Activated CD8-positive, alpha-beta memory T cell treated with anti-CD3 and anti-CD28 coated beads for 1 hour (primary cell): ENCODE measurements at places on chromosomes 5 and 9.

DNA sequence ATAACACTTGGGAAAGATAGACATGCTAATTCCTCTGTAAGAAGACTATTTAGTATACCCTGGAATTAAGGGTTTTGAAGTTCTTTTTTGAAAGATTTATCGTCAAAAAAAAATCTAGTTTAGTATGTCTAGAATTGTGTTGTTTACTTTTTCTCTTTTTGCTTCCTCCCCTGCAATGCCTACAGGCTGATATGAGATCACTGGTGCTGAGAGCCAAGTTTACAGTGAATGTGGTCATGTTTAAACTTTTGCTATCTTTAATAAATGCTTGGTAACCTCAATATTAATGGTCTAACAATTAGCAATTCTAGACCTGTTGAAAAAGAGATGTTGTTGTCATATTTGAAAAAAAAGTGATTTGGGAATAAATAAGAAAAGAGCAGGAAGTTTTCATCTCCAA lies 86.1 kb downstream of the CWC27 start:
- DNase-seq = no peak

- DNase-seq = no peak
Measured at GRCh38 chr5:143426437-143426991, 23.0 kb upstream of the NR3C1 start.

GRCh38 chr9:99034149-99034548 lies 70.8 kb upstream of the TGFBR1 start:
- no peak for DNase-seq

- DNase-seq = no peak
Measured at GRCh38 chr9:100919506-100919905, 109.0 kb upstream of the PLPPR1 start.

GRCh38 chr5:141637123-141637766 lies 448 bp downstream of the RELL2 start:
- no peak for DNase-seq

DNA sequence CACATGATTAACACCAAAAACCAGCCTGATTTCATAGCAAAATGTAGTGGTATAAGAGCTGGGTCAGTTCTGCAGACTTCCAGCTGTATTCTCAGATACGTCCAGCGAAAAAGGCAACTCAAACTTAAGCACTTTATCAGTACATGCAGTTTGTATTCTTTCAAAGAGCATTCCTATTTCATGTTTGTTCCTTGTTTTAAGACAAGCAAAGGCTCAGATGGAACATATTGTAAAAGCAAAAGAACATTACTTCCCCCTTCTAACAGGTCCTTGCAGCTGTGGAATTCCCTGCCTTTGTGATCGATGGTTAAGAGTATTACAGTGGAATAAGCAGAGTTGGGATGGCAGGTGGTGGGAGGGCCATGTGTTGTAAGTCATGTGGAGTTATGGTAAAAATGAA lies 86.3 kb upstream of the GRHPR start:
- DNase-seq = no peak

- no peak for DNase-seq
Measured at GRCh38 chr5:58787987-58788386, 205.1 kb downstream of the RAB3C start.

GRCh38 chr9:10236161-10236560 lies 376.6 kb downstream of the PTPRD start:
- DNase-seq = no peak

DNA sequence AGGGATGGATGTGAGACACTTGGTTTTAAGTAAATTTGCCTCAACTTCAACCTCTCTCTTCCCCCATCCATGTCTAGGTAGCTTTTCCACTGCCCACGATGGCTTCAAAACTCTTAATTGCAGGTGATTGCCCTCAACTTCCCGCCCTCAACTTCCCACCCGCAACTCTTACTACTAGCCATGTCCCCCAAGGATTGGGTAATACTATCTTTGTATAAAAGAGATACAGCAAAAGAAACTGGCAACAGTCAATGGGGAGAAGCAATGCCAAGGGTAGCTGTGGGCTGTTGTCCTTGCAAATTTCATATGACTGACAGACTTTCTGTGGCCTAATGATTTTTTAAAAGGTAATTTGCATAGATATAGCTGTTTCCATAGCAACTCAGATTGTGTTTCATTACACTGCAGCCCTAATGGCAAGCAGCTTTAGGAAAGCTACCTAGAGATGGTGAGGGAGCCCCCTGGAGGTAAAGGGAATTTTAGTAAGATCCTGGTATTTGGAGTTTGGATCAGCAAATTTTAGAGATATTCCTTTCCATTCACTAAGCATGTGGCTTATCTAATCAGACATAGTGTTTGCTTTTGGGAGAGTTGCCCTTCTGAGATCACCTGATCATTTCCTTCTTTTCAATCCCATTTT lies 421.5 kb upstream of the DAP start:
- no peak for DNase-seq
